H1 (cell line): ENCODE measurements at places on chromosomes 5 and 9.

GRCh38 chr5:36998578-36998977, 122.0 kb downstream of the NIPBL start:
- DNase-seq = no peak

DNA sequence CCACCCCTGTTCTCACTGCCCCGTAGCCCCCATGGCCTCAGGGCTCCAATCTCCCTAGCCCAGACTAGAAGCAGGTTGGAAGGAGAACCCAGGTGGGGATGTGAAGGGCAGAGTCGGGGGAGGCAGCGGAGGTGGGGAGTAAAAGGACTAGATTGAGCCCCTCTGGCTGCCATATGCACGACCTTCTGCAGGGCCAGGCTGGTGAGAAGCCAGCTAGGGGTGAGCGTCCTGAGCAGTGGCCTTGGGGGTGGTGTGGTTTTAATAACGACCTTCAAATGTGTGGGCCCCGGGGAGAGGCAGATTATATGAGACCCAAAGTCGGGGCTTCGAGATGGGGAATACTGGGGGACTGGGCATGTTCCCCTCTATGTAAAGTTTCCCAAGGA, 139.5 kb downstream of the C9orf50 start:
- DNase-seq = no peak

DNA sequence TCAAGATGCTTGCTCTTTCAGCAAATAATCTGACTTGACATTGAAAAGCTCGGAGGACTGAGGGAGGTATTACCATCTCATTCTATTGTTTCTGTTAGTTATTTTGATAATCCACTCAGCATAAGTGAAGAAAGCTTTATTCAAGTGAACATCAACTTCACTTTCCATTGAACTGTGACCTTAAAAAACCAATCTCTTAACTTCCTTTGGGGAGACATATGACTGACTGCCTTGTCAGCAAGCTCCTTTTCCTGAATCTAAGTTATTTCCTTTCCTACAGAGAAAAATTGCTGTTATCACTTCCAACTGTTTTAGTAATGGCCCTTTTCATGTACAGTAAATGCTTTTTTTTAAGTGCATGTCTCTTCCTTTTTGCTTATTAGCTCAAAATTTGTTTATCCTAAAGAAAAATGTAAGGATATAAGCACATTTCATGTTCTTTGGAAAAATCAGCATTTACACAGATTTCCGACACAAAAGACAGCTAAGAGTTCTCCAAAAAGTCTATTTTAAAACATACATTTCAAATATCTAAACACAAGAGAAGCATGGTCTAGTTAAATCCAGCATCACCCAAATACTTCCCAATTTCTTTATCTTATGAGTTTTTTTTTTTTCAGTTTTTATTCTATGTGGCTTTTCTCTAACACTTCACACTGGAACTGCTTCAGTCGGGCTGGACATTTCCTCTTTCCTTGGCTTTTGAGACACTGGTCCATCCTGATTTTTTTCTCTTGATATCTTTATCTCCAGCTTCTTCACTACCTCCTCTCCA, 117.9 kb upstream of the DAB2 start:
- no peak for DNase-seq

DNA sequence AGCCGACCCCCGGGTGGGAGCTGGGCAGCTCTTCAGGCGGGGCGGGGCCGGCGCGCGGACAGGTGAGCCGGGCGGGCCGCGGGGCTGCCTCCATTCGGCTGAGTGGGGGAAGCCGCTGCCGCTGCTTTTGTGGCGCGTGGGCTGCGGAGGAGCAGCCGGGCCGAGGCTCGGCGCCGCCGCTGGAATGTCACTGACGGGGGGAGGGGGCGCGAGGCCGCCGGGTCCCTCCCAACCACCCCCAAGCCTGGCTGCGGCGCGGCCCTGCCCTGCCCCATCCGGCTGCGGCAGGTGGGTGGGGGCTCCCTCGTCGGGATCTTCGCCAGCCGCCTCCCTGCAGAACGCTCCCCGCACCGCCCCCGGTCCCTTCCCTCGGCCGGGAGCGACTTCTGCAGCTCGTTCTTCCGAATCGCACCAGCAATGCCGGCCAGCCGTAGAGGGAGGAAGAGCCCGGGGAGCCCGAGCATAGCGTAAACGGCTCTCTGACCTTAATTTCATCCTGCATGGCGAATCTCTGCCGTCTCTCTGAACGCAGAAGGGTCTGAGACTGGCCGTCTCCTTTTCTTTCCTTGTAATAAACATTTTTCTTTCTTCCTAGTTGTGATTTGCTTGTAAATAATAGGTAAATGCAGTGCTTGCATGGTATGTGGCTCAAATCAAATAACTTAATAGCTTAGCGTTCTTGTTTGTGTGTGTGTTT, 505 bp downstream of the SPTAN1 start:
- peak; percentile 68 for DNase-seq

GRCh38 chr5:10266839-10267238, 16.8 kb downstream of the CCT5 start:
- no peak for DNase-seq

DNA sequence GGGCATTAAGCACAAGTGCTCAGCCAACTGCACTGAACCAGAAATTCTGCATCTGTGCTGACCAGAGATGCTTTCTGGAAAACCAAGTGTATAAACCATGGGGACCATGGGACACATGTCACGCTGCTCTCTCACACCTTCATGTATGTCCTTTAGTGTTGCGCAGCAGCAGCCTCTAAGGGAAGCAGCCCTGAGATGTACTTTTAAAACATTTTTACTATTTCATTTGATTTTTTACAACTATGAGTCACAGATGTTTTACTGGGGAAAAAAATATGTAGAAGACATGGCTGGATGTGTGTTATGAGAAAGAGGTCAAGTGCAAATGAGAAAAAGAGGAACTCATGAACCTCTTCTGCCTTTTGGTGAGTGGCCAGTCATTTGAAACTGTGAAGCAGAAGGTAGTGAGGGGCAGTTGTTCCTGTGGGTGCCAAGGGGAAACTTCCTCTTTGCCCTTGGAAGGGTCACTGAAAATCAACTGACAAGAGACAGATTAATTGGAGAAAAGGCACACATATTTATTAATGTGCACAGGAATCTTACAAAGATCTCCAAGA, 31.4 kb upstream of the SYK start:
- no peak for DNase-seq

GRCh38 chr5:95953021-95953702, 8.5 kb downstream of the ELL2 start:
- no peak for DNase-seq

- no peak for DNase-seq
These were observed 75.3 kb downstream of the NMUR2 start for GRCh38 chr5:152329761-152330283.

DNA sequence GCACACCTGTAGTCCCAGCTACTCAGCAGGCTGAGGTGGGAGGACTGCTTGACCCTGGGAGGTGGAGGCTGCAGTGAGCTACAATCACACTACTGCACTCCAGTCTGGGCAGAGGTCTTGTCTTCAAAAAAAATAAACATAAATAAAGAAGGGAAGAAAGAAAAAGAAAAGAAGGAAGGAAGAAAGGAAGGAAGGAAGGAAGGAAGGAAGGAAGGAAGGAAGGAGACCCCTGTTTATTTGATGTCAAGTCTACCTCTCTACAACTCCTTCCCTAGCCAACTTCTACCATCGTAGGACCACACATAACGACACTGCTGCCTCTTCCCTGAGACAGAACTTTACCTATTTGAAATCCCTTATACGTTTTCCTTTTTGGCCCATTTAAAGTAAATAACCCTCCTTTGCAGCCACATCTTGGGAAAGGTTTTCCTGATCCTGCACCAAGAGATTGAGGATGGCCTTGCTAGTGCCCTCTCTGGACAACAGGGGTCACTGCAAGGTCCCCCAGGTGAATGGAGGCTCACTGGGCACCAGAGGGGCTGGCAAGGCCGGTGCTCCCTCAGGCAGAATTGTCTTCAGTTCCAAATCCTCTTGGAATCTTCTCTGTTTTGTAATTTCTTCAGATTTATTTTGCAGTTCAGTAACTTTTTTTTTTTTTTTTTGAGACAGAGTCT, 10.5 kb downstream of the RPS14 start:
- DNase-seq = peak; percentile 68
